ENCODE measurements at places on chromosomes 11 and 22.

- DNase-seq: no peak
Measured at GRCh38 chr11:38425578-38425977, 1827.5 kb upstream of the RAG2 start.

GRCh38 chr11:25734591-25735211, 597.2 kb upstream of the ANO3 start:
- no peak for DNase-seq

GRCh38 chr11:528166-528814, 7.1 kb downstream of the HRAS start:
- DNase-seq: no peak

- no peak for DNase-seq
Measured at GRCh38 chr11:87030458-87031054, 7.2 kb upstream of the TMEM135 start.

DNA sequence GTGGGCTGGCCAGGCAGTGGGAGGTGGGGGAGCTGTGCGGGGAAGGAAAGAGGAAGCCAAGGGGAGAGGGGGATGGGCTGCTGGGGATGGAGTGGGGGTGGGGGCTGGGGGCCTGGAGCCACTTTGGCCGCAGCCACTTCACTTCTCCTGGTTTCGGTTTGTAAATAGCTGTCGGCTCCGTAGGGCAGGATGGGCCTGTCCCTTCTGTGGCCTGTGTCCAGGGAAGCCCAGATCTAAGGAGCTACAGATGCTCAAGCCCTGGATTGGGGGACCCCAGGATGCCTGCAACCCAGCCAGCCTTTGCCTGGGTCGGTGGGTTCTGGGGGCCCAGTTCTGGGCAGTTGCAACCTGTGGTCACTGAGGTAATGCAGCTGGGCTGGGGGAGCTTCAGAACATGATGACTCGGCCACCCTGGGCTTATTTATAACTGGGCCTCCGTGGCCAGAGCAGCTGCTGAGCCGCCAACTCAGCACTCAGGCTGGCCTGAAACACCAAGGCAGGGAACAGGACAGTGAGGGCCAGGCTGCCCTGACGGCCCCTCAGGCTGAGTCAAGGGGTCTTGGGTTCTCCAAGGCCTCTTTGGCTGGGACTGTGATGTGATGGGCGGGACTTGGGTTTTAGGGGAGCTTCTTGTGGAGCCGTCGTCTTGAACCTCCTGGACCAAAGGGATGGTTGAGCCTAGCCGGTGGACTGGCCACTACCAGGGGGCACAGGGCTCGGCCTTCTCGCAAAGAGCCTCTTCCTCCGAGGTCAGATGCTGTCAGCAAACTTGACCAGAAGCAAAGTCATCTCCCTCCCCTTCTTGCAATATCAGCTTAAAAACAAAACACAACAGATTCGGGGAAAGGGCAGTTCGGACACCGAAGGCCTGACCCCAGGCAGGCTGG, 15.0 kb upstream of the SLC39A13 start:
- no peak for DNase-seq

DNA sequence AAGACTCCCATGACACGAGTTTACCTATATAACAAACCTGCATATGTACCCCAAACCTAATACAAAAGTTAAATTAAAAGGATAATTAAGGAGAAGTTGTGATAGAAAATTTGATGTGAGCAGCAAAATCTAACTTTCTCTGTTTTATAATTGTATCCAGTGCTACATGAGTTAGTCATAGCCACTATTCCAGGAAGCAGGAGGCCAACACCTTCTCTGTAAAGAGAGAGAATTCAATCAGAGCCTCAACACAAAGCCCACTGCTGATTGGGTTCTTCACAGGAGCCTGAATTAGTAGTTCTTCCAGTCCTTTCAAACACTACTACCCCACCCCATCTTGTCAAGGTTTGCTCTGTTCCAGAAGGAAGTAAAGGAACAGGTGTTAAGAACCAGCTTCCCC, 84.2 kb downstream of the BLID start:
- no peak for DNase-seq

DNA sequence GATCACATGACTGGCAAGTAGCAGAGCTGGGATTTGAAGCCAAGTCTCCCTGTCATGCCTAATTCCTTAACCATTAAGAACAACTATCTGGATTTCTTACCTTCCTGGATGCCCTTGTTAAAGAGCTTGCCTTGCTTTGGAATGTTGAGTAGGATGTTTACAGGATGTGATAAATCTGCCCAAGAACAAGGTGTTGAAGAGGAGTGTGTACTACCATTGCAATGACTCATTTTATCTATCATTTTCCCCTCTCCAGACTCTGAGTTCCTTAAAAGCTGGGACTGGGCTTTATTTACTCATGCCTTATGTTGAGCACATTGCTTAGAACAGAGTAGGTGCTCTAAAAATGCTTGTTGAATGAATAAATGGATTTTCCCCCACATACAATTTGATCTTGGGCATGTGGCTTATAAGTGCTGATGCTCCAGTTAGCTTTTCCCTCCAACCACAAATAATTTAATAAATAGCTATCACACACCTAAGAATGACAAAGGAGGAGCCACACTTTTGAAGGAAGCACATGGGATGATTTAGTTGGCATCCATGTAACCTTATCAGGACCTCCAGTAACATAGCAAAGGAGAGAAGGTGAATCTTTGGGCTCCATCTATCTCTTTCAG, 268.6 kb upstream of the SESN3 start:
- no peak for DNase-seq

- DNase-seq: no peak
Measured at GRCh38 chr22:27751277-27752070, 50.1 kb downstream of the MN1 start.

DNA sequence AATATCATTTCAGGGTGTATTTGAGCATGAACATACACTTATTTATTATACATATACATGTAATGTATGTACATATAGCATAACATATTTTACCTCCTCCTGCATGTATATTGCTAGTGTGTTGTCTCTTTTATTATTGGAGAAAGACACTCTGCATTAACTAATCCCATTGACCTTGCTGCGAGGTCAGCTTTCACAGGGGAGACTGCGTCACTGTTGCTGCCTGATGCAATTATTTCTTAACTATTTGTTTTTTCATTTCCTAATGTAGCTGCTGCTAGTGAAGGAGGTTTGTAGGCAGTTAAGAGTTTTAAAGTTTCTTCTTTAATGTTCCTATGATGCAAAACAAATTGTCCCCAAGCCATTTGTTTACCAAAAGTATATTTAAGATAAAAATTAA, 185.4 kb upstream of the CNTN5 start:
- no peak for DNase-seq

- DNase-seq: no peak
Measured at GRCh38 chr11:126212089-126212660, 593 bp downstream of the FAM118B start.

DNA sequence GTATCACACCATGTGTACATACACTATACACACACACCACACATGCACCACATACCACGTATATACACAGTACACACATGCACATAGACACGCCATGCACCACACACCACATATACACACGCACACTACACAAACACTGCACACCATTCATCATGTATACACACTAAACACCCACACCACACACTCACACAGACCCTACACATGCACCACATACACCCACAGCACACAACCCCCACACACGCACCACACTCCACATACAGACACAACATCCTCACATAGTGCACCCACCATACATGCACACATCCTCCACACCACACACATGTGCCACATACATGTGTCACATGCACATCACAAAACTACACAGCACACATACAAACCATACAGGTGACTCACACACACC, 397.1 kb downstream of the TBC1D22A start:
- no peak for DNase-seq

GRCh38 chr11:127281534-127281933, 281.0 kb upstream of the KIRREL3 start:
- DNase-seq: no peak

GRCh38 chr11:58866788-58867187, 22.3 kb upstream of the GLYATL2 start:
- no peak for DNase-seq

- DNase-seq: no peak
Measured at GRCh38 chr11:135008001-135008405, 596.0 kb upstream of the B3GAT1 start.

DNA sequence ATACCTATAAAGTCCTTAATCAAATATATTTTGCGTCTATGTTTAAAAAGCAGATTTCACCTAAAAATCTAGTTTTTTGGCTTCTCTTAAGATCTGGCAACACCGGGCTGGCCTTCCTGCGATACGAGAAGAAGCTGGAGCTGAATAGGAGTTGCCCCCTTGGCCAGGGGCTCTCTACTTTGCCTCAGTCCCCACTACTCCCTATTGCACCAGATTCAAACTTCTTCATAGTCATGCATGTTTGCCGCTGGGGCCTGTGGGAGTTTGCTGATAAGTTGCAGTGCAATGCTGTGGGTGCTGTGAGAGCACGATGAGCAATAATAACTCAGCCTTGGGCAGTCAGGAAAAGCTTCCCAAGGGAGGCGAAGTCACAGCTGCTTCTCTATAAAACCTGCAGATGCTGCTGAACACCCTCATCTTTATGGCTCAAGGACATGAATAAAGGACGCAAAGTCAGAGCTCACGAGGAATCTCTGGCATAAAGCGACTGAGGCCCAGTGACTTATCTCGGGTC, 15.2 kb upstream of the EIF3D start:
- no peak for DNase-seq

GRCh38 chr22:30948930-30949342, 19.6 kb downstream of the MORC2 start:
- no peak for DNase-seq

GRCh38 chr11:47107744-47108143, 68.9 kb downstream of the ARFGAP2 start:
- DNase-seq: no peak

GRCh38 chr11:104221455-104221854, 57.5 kb upstream of the PDGFD start:
- no peak for DNase-seq

DNA sequence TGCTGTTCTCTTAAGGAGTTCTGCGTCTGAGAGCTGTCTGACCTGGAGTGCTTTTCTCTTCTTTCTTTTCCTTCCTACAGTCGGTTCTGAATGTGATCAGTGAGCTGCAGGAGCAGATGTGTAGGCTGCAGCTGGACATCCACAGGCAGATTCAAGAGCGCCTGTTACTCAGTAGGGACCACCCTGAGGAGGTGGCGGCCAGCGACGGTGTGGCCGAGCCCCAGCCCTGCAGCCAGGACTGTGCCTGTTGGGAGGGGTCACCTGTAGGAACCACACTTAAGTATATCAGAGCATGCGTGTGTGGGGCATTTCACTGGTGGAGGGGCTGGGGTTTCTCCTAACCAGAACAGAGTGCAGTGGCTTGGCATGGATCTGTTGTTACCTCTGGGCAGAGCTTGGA, 56.3 kb downstream of the CYB5R2 start:
- DNase-seq: no peak

DNA sequence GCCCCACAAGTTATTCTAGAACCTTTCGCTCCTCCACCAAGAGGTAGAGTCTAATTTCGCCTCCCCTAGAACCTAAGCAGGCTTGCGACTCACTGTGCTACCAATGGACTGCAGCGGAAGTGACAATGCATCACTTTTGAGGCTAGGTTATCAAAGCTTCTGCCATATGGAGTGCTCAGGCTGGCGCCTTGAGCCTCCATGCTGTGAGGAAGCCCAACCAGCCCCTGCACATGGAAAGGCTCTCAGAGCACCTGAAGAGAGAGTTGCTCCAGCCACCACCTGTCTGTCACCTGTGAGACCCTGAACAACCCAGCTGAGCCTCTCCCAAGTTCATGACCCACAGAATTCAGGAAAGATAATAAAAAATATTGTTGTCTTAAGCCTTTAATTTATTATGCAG, 29.3 kb upstream of the CBX7 start:
- no peak for DNase-seq

GRCh38 chr11:33899400-33900037, 7.6 kb upstream of the LMO2 start:
- no peak for DNase-seq

DNA sequence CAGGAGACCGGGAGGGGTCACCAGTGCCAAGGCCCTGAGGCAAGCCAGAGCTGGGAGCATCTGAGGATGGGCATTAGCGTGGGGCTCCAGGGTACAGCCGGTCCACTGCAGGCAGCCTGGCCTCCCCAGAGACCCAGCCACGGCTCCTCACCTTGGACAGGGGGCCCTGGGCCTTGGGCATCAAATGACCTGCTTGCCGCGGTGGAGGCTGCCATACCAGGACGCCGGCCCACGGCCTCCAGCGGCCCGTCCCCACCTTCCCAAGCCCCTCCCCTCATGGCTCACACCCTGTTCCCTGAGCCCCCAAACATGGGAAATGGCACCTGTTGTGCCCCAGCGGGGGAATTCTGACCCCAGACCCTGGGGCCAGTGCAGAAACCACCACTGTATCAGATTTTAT, 12.7 kb upstream of the RTN4R start:
- DNase-seq: no peak

DNA sequence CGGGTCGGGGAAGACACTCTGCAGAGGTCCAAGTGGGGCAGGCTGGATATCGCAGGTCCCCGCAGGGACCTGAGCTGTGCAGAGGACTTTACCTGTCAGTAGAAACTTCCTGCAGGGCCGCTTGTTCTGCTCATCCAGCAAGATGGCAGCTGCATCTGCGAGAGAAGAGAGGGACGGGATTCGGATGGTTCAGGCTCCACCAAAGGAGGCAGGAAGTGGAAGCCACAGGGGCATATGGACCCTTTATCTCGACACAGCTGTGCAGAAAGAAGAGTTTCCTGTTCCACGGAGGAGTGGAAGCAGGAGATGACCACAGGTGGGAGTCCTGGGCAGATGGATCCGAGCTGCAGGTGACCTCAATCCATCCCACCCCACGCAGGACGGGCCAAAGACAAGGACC, 22.5 kb downstream of the CABP7 start:
- DNase-seq: no peak

- no peak for DNase-seq
Measured at GRCh38 chr11:20005747-20006146, 154.5 kb downstream of the DBX1 start.

DNA sequence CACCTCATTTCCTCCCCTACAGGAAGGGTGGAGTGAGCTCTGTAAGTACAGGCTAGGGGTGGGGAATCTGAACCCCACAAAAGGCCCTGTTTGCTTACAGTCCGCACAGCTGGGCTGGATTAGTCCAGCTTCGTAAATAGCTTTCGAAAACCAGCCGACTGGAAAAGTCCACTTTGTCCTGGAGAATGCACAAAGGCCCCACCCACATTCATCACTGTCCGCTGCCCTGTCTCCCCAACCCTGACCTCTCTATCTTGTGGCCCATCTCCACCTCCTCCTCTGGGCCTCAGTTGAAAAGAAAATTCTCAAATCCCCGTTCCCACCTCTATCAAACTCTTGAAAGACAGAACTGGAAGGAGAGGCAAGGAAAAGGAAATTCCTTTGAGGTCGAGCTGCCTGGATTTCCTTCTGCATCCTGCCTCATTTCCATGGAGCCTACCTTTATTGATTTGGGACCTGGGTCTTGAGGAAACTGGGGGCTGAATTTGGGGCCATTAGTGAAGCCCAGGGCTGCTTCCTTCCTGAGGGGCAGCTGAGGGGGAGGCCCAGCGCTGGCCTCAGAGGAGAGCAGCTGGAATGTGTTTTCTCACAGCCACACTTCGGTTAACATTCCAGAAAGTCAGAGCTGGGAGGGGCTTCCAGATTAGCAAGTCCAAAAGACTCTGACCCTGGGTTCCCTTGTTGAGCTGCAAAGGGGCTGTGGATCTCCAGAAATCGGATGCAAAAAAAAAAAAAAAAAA, 147.6 kb downstream of the FBXO7 start:
- no peak for DNase-seq
